ENCODE measurements at places on chromosomes 16 and 17.

DNA sequence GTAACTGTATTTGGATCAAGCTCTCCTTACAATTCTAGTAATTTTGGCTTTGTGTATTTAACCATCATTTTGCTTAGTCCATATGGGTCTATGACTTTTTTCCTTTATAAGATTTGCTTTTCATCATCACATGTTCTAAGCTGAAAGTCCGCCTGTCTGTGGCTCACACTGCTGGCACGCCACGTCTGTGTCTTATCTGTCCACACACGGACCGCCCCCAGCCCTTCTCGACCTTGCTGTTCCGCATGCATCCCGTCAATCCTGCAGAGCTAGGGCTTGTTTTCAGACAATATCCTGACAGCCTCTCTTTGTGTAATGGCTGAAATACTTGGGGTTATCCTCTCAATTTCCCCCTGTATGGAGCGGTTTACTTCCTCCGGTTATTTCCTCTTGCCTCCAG, 8.4 kb upstream of the ALDH3A1 start:
- DNase-seq = no peak

- no peak for DNase-seq
Observed at GRCh38 chr16:56793492-56793891, 63.6 kb downstream of the NUP93 start.

DNA sequence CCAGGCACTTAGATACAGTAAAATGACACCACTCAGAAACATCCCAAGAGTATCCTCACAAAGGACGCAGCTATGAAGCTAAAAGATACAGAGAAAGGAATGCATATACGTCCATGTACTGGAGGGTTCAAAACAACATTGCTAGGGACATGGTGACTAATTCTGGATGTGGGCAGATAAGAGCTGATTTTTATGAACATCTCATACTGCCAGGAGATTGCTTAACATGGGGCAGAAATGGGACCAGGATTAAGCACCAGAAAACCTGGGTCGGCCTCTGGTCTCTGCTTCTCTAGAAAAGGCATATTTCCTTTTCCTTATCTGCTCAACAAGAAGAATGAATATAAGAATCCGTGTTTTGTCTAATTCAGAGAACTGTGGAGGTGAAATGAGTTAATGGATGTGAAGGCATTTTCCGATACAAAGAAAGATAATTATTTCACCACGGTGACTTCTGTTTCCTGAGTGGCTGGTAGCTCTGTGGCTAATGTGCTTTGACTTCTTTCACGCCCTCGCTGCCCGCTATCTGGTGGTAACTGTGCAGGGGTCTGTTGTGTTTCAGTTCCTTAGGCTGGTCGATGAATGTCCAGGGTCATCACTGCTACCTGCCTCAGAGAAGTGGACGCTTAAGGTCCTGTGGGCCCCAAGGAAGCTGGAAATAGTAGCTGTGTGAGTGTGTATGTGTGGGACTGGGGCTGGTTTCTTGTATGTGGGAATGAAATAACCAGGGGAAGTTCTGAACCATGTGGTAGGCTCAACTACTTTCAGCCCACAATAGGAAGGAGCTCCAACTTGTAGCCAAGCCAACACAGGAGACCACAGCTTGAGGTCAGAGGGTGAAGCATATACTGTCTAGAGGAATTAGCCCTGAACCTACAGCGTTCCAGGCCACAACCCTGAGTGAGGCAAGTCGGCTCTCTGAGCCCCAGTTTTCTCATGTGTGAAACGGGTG, 15.8 kb upstream of the CCL5 start:
- DNase-seq = peak; percentile 17

DNA sequence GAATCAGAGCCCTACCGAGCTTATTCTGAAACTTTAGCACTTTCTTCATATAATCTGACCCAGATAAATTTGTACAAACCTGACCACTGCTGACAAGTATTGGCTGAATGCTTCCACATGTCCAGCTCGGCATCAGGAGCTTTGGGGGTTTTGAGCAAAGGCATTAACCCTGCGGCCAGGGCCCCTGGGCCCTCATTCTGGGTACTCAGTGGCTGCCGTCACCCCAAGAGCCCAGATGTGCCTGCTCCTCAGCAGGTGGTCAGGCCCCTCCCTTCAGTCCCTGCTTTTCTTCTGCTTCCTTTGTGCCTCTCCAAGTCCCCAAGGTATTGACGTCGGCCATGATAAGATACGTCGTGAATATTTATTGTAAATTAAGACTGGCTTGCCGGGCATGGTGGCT, 47.3 kb upstream of the CHMP6 start:
- DNase-seq = no peak

- no peak for DNase-seq
Observed at GRCh38 chr16:89422905-89423630, 67.3 kb downstream of the ANKRD11 start.

DNA sequence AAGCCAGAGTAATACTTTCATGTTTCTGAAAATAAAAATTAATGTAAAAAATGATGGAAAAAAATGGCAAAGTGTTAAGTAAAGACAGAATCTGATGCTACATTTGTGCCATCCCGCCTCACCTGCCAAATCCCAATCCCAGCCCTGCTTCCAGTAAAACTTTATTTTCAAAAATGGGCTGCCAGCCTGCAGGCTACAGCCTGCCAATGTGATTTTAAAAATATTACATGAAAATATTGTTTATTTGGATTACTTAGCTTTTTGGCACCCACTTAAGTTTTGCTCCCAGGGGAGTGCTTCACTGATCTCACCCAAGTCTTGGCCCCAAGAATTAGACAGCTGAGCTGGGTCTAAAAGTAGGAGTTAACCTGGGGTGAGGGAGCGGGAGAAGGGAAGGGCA, 112.8 kb downstream of the C16orf78 start:
- DNase-seq = no peak

DNA sequence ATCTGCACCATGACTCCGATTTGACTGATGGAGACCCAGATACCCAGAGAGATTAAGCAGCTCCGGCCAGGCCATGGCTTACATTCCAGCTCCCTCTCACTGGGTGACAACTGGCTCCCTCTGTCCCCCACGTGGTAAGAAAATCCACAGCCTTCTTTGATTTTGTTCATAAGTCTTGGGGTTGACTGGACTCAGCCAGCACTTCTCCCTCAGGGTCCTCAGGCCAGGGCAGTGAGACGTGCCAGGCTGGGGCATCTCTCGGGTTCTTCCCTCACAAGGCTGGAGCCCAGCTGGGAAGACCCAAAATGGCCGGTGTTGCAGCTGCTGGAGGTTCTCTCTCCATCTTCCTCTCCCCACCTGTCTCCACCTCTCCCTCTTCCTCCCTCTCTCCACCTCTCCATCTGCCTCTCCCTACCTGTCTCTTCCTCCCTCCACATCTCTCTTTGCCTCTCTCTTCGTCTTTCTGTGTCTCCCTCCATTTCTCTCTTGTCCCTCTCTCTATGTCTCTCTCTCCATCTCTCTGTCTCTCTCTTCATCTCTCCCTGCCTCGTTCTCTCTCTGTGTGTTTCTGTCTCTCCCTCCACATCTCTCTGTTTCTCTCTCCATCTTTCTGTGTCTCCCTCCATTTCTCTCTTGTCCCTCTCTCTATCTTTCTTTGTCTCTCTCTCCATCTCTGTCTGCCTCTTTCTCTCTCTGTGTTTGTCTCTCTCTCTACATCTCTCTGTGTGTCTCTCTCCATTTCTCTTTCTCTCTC, 105.3 kb downstream of the FOXL1 start:
- no peak for DNase-seq

- peak; percentile 75 for DNase-seq
Observed at GRCh38 chr16:75092777-75093176, 23.8 kb downstream of the LDHD start.

GRCh38 chr16:28981517-28981916, 3.3 kb upstream of the LAT start:
- DNase-seq = no peak

GRCh38 chr16:87674419-87674818, 72.1 kb downstream of the JPH3 start:
- no peak for DNase-seq

DNA sequence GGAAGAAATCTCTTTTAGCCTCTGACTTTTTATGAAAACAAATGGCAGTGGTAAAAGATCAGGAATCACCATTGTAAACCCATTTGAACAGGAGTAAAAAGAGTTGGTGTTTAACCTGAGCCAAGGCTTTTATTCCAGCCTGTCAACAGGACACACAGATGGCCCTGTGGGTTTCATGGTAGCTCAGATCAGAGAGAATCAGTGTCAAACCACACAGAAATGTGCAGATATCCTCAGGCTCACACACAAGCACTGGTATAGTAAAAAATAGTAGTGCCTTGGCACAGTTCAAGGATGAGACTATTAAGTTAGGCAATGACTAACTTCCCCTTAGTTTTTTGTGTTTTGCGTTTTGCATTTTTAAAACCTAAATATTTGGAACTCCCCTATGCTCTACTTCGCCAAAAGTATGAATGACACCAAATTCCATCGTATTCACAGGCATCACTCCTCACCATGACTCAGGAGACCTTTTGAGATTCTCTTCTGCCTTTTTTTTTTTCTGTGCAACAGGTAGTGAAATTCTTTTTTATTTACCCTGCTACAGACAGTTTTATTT, 1200.0 kb downstream of the CDH11 start:
- no peak for DNase-seq

GRCh38 chr17:29037739-29038084, 5.2 kb upstream of the PIPOX start:
- DNase-seq = no peak

DNA sequence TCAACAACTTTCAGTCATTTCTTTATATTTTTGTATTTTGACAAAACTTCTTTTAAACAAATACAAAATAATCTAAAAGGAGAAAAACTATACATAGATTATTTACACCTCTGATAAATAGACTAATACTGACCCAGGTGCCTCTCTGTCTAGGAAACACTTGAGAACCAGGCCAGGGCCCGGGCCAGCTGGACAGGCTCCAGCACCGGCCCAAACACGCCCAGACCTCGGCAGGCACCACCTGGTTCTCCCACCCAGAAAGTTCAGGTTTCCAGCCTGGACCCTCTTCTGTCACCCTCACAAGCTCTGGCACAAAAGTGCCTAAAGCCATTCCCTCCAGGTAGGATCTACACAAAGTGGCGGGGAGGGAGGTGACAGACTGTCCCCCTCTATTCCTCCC, 97.0 kb upstream of the DNAH17 start:
- DNase-seq = no peak

GRCh38 chr17:48720266-48721008, 1.9 kb downstream of the PRAC1 start:
- no peak for DNase-seq

GRCh38 chr17:58289869-58290268, 9.1 kb upstream of the MPO start:
- DNase-seq = no peak

GRCh38 chr17:76688165-76688622, 22.6 kb downstream of the MXRA7 start:
- no peak for DNase-seq

- DNase-seq = no peak
Observed at GRCh38 chr17:2013994-2014317, 11.2 kb downstream of the RTN4RL1 start.

DNA sequence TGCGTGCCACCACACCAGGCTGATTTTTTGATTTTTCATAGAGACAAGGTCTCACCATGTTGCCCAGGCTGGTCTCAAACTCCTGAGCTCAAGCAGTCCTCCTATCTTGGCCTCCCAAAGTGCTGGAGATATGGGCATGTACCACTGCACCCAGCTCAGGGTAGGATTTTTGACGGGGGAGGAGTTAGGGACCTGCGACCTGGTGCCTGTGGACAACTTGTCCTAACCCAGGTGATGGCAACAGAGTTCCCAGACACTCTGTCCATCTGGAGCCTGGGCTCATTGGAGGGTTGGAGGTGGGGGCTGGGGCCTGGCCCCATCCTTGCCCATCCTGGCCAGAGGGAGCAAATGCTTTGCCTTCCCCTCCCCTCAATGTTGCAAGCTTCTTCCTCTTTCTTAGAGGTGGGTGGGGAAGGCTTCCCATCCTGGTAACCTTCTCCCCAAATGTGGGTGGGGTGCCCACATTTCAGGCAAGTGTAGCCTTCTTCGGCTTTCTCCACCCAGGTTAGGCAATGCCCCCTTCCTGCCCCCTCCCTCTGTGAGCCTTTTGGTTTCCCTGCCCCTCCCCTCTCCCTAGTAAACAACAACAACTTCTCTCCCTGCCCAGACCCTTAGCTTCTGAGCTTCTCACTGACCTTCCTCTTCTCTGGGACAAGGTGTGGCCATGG, 24.9 kb downstream of the RARA start:
- no peak for DNase-seq

GRCh38 chr16:21950782-21951521, 2.2 kb upstream of the UQCRC2 start:
- no peak for DNase-seq

DNA sequence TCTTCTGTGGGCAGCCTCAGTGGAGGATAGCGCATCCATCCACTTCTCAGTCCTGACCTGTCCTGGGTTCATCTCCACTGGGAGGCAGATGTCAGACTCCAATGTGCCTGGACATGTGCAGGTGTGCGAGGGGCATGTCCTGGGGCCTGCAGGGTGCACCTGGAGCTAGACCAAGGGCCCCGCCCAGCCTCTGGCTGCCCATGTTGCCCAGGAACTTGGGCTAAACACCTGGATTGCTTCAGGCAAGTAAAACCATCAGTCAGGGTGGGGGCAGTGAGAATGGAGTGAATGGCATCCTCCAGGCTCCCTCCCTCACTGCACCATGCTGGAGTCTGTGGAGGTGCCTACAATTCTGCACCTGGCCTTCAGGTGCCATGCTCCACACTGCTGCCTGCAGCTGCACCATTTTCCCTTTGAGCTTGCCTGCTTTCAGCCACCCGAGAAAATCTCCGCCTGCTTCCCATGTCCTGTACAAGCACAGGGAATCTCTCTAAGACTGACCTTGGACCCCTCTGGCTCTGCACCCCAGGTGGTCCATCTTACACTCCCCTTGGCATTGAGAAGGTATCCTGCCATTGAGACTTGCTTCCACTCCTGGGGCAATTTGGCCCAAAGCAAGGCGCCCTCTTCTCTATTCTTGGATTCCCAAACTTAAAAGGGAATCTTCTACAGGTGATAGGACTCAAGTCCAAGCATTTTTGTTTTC, 2.1 kb upstream of the MFSD6L start:
- no peak for DNase-seq

DNA sequence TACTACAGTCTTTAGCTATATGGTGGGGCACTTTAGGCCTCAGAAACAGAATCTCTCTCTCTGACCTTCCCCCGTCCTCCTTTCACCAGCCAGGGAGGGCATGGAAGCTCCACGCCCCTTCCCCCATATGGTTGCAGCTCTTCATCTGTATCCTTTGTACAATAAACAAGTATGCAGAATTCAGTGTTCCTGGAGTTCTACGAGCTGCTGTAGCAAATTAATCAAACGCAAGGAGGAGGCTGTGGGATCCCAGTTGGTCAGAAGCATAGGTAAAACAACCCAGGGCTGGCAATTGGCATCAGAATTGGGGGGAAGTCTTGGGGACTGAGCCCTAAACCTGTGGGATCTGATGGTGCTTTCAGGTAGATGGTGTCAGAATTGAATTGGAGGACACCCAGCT, 163.7 kb upstream of the NLRP1 start:
- no peak for DNase-seq

GRCh38 chr17:68489919-68490318, 22.3 kb upstream of the PRKAR1A start:
- no peak for DNase-seq

DNA sequence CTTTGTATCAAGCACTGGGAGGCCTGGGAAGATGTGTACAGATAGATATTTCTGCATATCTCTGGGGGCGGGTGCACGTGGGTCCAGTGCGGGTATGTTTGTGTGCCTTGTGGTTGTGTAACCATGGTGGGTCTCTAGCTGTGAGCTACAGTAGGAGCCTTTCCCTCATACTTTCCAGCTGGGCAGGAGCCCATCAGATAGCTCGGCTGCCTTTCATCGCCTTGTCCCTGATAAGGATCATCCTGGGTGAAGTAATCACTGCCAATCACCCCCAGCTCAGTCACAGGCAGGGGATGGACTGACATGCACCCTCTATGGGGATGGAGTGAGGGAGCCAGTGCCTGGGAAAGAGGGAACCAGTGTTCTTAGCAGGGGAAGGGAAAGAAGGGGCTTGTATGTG, 3.2 kb upstream of the SCRN2 start:
- DNase-seq = no peak

Measured in transverse colon (tissue), 4 donors.